Hematopoietic multipotent progenitor cell treated with erythropoietin and hydrocortisone succinate and interleukin-3 and kit ligand, for 17 days (in vitro differentiated cells): ENCODE measurements at places on chromosomes 11 and 22.
A peak's percentile ranks its signal among the peaks of the same experiment; 100 is the strongest.

- DNase-seq: no peak
Measured at GRCh38 chr11:121889931-121890330, 226.1 kb downstream of the BLID start.

DNA sequence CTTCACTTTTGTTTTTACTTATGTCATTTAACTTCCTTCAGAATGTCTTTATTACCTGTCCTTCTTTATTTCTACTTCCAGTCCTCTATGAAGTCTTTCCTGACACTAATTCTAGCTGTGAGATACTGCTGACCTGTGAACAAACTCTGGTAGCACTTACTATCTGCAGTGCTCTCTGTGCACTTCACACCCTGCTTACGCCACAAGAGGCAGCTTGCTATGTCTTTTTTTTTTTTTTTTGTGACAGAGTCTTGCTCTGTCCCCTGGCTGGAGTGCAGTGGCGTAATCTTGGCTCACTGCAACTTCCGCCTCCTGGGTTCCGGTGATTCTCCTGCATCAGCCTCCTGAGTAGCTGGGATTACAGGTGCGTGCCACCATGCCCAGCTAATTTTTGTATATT lies 10.7 kb downstream of the STIM1 start:
- DNase-seq: peak; percentile 29

- no peak for DNase-seq
Measured at GRCh38 chr11:109140857-109141515, 281.0 kb upstream of the C11orf87 start.

GRCh38 chr11:22707119-22707899 lies 40.9 kb downstream of the GAS2 start:
- DNase-seq: no peak

GRCh38 chr11:834371-835316 lies 1.9 kb downstream of the CD151 start:
- no peak for DNase-seq

DNA sequence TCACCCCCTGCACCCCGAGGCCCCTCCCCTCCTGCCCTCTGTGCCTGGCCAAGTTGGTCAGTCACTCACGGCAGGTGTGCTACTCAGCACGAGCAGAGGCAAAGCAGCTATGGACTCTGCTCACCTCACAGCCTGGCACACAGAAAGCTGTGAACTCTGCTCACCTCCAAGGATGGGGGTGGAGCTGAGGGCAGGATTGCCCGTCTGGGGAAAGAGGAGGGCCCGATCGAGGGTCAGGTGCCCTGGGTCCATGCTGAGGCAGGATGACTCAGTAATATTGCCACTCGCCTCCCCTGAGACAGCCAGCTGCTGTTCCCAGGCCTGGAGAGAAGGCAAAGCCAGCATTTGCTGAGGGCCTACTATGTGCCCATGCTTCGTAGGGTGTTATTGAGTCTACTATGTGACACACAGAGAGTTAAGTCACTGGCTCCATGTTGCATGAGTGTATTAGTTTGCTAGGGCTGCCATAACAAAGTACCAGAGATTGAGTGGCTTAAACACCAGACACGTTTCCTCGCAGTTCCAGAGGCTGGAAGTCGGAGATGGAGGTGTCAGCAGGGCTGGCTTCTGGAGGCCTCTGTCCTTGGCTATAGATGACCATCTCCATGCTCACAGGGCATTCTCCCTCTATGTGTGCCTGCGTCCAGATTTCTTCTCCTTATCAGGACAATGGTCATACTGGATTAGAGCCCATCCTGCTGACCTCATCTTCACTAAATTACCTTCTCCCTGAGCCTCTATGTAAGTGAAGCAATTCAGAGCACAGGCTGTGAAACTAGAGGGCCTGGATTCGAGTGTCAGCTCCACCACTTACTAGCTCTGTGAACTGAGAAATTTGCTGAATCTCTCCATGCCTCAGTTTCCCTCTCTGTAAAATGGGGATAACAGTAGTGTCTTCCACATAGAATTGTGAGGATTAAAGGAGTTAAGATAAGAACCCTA lies 13.2 kb upstream of the TSKU start:
- DNase-seq: peak; percentile 80

DNA sequence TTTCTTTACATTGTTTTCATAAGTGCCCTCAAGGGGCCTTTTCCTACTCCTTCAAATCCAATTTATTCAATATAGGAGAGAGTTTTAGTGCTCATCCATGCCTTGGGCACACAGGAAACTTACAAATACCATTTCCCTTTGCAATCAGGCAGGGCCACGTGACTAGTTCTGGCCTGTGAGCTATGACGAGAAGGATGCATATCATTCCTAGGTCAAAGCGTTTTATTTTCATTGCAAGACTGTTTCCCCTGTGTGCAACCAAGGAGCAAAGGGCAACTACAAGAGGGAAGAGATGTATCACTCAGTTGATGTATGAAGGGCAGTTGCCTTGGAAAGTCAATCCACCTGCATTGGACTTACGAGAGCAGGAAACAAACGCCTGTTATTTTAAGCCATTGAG lies 1.9 kb upstream of the TRAF6 start:
- no peak for DNase-seq

DNA sequence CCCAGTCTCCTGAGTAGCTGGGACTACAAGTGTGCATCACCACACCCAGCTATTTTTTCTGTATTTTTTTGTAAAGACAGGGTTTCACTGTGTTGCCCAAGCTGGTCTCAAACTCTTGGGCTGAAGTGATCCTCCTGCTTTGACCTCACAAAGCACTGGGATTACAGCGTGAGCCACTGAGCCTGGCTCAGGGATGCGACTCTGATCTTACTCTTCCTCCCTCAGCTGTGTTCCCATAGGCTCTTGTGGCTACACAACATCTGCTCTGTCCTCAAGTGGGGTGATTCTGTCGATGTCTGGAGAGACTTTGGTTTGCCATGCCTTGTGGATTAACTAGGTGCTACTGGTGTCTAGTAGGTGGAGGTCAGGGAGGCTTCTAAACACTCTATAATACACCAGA lies 127.0 kb upstream of the SERPIND1 start:
- no peak for DNase-seq

DNA sequence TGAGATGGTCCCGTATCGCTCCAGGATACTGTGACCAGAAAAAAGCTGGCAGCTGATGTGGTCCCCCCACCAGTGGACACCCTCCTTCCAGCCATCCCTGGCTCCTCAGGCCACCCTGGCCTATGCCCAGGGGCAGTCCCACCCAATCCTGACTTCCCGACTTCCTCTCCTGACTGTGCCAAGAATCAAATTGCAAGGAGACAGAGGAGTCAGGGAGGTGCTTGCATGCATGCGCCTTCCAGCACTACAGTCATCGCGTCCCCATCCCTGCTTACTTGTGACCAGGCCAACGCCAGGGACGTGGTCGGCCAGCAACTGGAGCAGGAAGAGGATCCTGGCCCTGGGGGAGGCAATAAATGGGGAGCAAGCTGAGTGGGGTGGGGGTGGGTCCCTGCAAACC lies 3.6 kb upstream of the FREY1 start:
- DNase-seq: no peak

GRCh38 chr11:118014022-118014421 lies 27.8 kb downstream of the IL10RA start:
- DNase-seq: no peak

- no peak for DNase-seq
Measured at GRCh38 chr11:15970506-15971214, 385.7 kb downstream of the SOX6 start.

DNA sequence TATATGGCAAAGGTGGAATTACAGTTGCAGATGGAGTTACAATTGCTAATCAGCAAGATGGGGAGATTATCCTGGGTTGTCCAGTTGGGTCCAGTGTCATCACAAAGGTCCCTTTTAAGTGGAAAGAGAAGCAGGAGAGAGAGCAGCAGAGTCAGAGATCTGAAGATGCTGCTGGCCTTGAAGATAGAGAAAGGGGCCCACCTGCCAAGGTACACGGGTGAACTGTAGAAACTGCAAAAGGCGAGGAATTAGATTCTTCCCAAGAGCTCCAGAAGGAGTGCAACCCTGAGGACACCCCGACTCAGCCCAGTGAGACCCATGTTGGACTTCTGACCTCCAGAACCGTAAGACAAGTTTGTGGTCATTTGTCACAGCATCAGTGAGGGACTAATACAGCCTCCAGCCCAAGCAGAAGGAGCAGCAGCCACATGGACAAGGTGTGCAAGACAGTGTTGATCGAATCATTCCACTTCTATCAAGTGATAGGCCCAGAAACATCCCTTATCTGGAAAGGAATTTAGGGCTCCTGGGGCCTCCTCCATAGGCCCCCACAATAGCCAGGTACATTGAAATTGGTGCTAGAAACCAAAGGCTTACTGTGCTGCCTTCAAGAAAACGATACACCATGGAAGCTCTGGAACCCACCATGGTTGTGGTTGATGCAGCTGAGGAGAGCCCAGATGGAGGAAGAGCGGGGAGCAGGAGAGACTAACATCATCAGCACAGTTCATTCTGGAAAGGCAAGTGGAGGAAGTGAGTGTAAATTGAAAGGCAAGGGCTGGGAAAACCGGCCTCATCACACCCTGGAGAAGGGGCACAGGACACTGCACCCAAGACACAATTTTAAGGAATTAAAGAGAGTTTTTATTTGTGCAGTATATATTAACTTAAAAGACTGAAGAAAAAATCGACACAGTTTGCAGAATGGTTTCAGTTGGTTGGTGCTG lies 23.3 kb downstream of the SNAP29 start:
- DNase-seq: no peak

GRCh38 chr11:113470233-113470632 lies 5.0 kb downstream of the DRD2 start:
- DNase-seq: no peak

- DNase-seq: no peak
Measured at GRCh38 chr11:115215694-115216617, 288.3 kb downstream of the CADM1 start.

DNA sequence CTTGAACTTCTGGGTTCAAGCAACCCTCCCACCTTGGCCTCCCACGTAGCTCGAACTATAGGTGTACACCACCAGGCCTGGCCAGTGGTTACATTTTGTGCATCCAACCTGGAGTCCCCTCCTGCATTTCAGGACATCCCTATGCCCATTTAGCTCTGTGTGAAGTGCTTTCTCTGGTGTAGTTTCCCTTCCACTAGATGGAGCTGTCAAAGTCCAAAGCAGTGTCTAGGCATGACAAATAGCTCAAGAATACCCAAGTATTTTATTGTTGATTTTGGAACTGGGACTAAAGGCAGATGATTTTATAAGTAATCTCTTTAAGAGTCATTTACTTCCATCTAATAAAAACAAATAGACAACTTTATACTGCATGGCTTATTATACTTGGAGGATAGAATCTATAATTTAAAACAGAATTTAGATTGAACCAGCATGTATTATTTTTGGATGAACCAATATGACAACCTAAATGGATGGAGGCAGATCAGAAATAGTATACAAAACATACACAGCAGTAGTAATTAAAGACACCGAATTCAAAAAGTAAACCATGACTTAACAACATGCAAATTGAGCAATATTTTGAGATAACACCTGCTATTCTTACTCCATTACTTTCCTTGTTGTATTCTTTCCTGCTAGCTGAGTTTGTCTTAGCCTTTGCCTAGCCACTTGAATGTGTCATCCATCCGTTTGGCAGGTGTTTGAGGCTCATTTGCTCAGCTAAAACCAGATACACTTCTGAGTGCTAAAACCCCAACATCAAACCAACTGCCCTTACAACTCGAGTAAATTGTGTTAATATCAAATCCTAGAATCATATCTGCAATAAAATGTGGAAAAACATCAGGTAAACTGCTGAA lies 37.7 kb downstream of the EIF4ENIF1 start:
- DNase-seq: peak; percentile 24

DNA sequence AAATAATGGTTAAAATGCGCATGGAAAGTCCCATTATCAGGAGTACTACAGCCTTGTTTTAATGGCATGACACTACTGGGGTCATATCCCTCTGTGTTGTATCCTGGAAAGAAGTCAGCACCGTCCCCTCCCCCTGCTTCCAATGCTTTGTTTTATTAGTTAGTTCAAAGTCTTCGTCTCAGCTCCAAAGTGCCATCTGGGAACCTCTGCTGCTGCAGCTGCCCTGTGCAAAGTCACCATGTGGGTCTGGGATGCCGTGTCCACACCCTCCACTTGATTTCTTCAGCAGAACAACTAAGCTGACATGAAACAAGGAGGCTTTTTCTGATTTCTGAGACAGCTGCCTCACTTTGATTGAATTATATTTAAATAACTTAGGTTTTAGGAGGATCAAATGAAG lies 29.5 kb upstream of the NCAM1 start:
- no peak for DNase-seq

DNA sequence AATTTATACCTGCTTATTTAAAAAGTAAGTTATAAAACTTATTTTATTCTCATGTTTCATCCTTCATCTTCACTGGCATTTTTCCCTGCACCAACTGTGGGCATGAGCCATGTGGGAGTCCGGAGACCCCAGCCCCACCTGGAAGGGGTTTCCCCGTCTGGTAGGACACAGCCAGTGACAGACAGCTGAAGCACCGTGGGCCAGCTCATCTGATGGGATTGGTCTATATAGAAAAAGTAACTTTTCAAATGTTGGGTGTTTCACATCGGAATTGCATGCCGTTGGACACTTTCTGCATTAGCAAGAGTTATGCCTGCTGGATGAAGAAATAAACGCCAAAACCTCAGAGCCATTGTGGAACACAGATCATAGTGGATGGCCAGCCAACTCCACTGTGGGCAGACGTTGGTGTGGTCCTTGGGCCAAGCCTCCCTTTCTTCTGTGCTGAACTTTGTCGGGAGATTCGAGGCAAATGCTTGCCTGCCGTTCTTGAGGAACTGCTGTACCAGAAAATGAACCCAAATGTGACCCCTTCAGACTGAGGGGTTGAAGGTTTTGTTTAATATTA lies 1329.3 kb downstream of the TBC1D22A start:
- no peak for DNase-seq

GRCh38 chr11:18132341-18132740 lies at the start of gene MRGPRX3:
MRGPRX3 (plus strand) TSS chr11:18132571; CDS start chr11:18137203, 4,632 bp downstream.
- DNase-seq: no peak

- no peak for DNase-seq
Measured at GRCh38 chr11:119087123-119087522, 2.4 kb downstream of the HMBS start.

DNA sequence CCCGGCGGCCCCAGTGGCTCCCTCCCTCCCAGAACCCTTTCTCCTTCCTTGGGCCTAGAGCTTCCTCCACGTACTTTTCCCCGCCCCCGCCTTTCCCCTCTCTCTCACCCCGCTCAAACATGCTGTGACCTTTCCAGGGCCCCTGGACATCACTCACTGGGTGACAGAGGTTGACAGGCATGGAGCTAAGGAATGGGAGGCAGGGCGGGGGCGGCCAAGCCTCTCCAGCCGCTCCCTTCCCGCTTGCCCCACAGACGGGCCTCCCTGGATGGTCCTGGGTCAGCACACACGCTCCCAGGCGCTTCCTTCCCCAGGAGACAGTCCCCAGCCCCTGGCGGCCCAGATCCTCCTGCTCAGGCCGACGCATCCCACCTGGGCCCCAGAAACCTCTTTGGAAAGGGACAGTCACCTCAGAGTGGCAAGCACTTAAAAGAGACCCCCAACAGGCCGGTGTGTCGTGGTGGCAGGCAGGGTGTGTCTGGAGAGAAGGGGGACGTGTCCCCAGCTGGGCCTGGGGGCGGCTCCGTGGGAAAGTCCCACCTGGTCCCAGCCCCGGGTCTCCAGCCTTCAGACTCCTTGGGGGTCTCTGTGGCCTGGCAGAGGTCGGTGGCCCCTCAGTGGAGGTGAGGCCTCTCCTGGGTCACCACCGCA lies 8.8 kb downstream of the H19 start:
- no peak for DNase-seq
